ENCODE measurements at places on chromosomes 7 and 10.
A peak's percentile ranks its signal among the peaks of the same experiment; 100 is the strongest.

DNA sequence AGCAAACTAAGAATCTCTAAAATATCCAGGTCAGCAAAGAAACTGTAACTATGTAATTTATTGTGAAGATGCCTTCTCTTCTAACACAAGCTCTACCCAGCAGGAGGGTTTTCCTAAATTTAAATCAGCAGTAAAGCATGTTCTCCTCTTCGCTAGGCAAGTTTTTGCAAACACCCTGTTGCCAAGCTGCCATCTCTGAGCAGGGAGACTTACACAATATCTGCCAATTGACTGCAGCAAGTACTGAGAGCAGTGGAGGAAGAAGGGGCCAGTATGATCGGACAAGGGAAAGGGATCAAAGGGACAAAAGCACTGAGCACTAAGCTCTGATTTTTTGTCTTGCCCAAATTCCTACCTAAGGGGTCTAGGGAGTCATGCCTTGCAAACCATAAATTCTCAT is 16.0 kb upstream of the LANCL2 start:
- no peak for DNase-seq

GRCh38 chr7:113209449-113210203 is 91.3 kb upstream of the SMIM30 start:
- DNase-seq, result no peak

DNA sequence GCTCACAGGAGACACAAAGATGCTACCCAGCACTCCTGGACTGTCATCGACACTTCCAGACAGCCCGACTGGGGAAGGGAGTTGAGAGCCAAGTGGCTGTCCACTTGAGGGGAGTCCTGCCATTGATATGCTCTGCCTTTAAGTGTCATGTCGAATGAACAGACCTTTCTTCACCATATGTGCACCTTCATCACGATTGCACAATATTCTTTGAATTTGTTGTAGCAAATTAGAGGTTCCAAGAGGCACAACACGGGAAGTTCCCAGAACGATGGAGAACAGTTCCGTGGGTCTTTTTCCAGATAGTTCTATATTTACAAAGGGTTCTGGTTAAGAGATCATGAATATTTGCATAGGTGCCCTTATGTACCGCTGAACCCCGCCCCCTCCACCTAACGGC is 16.0 kb downstream of the SLC18A2 start:
- DNase-seq, result no peak

GRCh38 chr7:151115836-151116418 is 29.7 kb downstream of the AGAP3 start:
- no peak for DNase-seq

GRCh38 chr7:539731-540411 is 20.2 kb upstream of the PDGFA start:
- no peak for DNase-seq

DNA sequence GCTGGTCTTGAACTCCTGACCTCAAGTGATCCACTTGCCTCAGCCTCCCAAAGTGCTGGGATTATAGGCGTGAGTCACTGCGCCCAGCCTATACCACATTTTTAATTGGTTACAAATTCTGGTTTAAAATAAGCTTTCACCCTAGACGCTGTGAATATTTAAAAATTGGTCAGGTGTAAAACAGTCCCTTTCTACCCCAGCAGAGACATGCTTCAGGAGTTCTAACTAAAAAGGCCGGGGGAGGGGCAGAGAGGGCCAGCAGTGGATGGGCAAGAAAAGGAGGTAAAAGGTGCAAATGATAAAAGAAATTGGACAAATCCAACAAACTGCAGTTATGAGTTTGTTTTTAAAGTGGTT is 70.0 kb downstream of the WAPL start:
- DNase-seq, result no peak

- DNase-seq, result no peak
Measured at GRCh38 chr10:19096501-19097073, 48.0 kb downstream of the MALRD1 start.

- DNase-seq, result peak; percentile 64
Measured at GRCh38 chr10:122091722-122092121, 102.8 kb downstream of the TACC2 start.

DNA sequence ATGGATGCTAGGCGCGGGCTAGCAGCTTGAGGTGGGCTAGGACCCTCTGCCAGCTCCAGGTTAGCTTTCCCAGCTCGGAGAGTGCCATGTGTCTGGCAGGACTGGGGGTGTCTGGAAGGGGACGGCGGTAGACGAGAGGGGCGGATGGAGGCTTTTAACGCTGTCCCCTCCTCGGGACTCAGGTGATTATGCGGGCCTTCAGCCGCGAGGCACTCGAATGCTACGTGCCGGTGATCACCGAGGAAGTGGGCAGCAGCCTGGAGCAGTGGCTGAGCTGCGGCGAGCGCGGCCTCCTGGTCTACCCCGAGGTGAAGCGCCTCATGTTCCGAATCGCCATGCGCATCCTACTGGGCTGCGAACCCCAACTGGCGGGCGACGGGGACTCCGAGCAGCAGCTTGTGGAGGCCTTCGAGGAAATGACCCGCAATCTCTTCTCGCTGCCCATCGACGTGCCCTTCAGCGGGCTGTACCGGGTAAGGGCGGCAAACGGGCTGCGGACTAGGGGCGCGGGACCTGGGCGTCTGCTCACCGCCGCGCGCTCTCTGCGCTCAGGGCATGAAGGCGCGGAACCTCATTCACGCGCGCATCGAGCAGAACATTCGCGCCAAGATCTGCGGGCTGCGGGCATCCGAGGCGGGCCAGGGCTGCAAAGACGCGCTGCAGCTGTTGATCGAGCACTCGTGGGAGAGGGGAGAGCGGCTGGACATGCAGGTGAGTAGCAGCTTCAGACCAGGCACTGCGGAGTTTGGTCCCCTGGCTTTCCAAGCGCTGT is 1.1 kb downstream of the CYP26A1 start:
- DNase-seq, result no peak

GRCh38 chr10:105729428-105729827 is 1088.3 kb downstream of the SORCS3 start:
- DNase-seq, result no peak

- DNase-seq, result no peak
Measured at GRCh38 chr10:112801004-112801403, 149.0 kb upstream of the TCF7L2 start.

- DNase-seq, result peak; percentile 88
Measured at GRCh38 chr7:101017064-101017777, 2.7 kb upstream of the MUC17 start.

DNA sequence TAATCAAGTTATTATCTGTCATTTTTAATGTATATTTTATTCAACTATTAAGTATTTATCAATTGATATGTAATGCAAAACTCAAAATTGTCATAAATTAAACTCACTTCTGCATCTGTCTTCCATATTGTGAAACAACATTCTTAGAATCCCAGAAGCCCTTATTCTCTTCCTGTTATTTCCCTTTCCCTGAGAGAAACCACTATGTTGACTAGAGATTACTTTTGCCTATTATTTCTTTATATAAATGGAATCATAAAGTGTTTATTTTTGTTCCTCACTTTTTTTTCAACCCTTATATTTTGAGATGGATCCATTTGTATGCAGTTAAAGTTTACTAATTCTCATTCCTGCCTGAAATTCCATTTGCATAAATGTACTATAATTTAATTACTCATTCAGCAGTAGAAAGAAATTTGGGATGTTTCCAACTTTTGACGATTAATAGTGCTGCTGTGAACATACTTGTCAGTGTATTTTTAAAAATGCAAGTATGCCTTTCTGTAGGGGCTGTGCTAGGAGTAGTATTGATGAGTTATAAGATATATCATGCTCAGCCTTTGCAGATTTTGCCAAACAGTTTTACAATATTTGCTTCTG is 211.2 kb downstream of the SEMA3D start:
- no peak for DNase-seq

DNA sequence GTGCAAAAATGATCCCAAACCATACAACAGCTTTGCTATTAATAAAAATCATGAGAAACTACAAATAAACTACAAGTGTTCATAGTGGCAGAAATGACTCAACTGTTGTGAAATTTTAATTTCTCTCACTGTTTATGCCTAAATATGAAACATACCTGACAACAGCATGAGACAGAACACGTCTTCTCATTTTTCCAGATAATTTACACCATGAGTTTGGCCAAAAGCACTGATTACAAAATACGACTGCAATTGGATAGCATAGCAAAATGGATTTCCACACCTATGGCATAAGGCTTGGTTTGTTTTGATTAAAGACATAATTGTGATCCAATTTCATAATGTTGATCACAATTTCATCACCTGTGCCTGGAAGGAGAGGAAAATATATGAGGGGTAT is 608.6 kb downstream of the GATA3 start:
- DNase-seq, result no peak

DNA sequence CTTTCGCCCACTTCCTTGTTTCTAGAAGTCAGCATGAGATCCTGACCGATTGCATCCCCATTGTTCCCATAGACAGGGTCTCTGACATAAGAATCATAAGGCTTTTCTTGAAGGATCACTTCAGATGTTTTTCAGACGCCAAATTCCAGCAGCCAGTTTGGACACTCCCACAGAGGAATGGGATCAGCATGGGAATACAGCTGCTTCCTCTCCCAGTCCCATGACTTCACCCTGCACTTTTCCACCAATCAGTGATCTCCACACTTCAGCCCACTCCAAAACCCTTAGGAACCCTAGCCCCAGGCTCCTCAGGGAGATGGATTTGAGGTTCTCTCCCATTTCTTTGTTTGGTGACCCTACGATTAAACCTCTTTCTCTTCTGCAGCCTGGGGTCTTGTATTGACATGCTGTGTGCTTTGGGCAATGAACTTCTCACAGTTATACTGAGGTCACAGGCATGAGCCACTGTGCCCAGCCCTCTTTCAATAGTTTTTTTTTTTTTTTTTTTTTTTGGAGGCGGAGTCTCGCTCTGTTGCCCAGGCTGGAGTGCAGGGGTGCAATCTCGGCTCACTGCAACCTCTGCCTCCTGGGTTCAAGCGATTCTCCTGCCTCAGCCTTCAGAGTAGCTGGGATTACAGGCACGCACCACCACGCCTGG is 52.8 kb upstream of the CHST3 start:
- no peak for DNase-seq

GRCh38 chr10:131698232-131698631 is 202.6 kb upstream of the PPP2R2D start:
- DNase-seq, result peak; percentile 47

DNA sequence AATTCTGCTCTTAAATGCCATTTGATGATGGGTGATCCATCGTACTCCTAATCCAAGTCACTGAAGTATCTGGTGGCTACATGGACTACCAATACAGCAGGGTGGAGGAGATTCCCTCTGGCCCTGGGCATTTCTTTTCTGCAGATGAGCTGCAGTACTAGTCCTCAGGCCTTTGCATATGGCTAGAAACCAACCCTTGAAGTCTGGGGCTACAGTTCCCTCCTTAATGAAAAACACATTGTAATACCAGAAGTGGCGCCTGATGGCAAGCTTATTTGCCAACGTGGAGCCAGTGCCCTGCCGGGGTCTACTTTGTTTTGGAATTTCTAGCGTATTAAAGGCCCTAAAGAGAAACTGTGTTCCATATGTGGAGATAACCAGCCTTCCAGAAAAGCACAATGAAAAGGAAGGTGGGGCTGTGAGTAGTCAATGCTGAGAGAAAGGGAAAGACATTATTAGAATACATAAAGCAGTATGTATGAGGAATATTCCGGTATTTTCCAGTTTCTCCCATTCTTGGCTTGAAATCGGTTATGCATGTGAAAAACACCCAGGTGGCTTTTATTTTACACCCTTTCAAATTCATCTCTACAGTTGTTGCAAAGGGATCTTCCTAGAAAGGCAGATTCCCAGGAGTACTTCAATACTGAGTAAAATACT is 368.8 kb downstream of the PRPF18 start:
- DNase-seq, result no peak

DNA sequence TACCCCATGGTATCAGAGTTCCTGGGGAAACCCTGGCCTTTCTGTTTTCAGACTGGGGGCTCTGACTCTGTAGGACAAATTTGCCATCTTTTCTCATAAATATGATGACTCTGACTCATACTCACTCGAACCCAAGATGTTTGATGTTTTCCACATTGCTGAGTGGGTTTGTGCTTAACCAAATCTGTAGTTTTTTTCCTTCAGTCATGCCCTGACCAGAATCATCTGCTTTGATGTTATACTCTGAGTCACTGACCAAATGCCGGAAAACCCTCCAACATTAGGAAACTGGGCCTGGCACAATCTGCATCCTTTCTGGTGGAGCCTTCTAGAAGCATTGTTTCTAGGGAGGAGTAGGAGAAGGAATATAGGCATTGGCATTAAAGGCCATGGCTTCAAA is 118.7 kb downstream of the C10orf105 start:
- no peak for DNase-seq

GRCh38 chr7:27532314-27532713 is 130.4 kb downstream of the HIBADH start:
- no peak for DNase-seq

GRCh38 chr7:75649462-75649861 is 89.3 kb downstream of the HIP1 start:
- no peak for DNase-seq

DNA sequence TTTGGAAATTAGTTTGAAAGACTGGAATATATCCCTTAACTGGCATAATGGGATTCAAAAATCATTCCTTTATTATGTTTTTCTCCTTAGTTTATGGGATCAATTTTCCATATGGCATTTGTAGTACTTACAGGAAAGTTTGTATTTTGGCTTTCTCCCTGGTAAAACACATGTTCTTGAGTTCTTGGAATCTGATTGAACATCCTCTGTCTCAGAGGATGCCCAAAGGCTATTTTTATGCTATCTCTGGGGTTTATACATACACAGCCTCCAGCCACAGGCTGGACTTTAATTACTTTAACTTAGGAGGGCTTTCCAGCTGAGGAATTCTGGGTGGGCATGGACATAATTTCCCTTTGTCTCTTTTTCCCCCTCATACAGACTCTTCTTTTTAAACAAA is 236.4 kb downstream of the HGF start:
- no peak for DNase-seq

GRCh38 chr10:102832987-102833386 is 4.2 kb downstream of the CYP17A1 start:
- DNase-seq, result no peak

GRCh38 chr7:77417801-77418200 is 1.7 kb upstream of the GSAP start:
- no peak for DNase-seq

DNA sequence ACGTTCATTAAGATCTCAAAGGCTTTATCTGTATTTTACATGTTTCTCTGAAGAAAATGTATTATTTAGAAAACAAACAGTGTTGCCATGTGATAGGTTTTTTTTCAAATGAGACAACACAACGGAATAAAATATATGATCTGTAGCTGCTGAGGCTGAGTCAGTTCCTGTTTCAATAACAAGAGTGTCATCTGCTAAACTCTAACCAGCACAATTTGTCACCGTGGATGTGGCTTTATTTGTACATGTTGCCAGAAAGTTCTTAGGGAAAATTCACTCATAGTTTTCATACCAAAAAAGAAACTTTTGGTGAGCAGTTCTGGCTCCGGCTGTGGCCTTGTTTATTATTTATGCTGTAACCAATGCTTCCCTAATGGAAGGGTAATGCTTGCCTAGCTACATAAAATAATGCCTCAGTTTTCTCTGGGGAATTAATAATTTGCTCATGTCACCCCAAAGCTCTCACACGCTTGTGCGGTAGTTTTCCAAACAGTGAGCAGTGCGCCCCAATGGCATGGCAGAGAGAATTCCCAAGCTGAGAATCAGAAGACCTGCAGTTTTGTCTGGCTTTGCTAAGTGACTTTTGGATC is 20.3 kb upstream of the KLF6 start:
- DNase-seq, result no peak

GRCh38 chr10:113960617-113961181 is 83.0 kb upstream of the ADRB1 start:
- DNase-seq, result no peak
